NCI-H748 treated with DMSO at 0.1 percent for 48 hours (cell line): ENCODE measurements at places on chromosomes 5 and 9.

- no peak for DNase-seq
These were observed 387.4 kb downstream of the ACTL7B start for GRCh38 chr9:108468364-108468763.

DNA sequence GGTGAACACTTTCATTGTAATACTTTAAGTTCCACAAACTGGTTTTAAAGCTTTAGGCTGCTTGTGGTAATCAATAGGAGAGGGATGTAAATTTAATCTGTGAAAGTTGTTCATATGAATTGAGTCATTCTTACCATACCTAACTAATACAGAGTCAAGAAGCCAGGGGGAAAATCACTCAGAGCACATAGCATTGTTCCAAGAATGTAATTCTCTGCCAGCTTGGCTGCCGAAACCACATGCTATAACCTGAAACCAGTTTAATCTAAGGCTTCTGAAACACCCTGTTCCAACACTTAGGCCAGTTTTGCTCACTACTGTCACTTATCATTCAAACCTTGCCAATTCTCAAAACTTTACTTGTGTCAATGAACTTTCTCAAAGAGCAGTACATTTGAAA is 528.8 kb upstream of the GRAMD2B start:
- no peak for DNase-seq

DNA sequence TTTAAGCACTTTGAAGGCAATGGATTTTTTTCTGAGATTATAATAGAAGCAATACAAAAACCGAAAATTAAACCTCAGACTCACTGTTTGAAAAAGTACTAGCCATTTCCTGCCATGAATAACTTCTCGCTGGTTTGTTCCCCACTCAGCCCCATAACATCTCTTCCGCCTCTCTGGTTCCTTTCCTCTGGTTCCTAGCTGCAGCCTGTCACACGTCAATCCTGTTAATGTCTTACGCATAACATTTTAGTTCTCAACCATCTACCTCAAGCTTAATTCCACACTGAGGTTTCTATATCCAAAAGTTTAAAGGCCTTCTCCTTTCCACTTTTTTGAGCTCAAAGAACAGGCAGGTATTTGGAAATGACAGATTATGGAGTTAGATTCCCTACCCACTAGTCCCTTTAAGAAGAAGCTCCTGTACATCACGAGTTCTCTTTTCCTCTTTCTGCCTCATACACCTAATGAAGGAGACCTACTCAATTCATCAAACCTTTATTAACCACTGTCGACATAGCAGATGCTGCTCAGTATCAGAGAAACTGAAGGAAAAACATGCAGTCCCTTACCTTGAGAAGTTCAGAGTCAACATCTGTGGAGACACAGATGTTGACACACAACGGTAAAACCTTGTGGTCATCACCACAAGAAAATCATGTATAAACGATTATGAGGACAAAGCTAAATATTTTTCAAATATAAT is 243.0 kb upstream of the PTGER4 start:
- no peak for DNase-seq

- no peak for DNase-seq
These were observed 72.3 kb downstream of the WNK2 start for GRCh38 chr9:93255994-93256877.

DNA sequence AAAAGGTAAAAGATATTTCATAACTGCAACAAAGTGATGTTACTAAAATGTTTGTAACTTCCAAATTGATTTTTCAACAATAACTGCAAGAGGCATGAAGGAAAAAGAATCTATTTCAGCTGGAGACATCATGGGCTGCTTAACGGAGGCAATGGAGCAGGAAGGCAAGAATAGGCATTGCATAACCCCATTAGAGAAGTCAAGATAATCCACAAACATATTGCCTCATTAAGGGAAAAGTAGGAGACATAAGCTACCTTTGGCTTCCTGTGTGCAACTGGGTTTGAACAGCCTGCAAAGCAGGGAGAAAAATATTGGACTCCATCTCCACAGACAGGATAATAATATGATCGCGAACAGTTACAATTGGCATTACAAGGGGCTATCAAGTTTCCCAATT is 46.7 kb downstream of the SLCO4C1 start:
- no peak for DNase-seq

- DNase-seq: no peak
These were observed 382.8 kb upstream of the WWC1 start for GRCh38 chr5:167908606-167909005.

DNA sequence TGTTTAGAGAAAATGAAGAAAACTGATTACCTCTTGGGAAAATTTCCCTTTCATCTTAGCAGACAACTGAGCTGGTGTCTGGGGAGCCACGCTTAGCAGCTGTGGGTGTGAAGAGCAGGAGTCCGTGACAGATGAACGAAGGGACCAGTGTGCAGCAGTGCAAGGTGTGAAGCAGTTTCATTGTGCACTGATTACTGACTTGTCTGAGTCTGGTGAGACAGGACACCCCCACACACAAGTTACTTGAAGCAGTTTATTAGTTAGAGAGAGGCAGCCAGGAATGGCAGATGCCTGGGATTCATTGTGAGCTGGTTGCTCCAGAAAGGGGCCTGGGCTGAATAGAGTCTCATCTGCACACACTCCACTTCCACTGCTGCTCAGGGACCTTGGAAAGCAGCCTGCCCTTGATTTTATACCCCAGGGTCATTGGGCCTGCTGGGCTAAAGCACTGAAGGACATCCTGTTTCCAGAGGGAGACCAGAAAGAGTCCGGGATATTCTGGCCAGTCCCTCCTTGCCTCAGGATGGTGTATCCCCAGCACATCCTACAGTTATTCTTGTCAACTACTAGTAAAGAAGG is 47.4 kb downstream of the FBXL7 start:
- no peak for DNase-seq

GRCh38 chr9:131799177-131799823 is 59.4 kb upstream of the RAPGEF1 start:
- no peak for DNase-seq

- DNase-seq: no peak
These were observed 180.0 kb downstream of the CDH12 start for GRCh38 chr5:22673131-22673530.

DNA sequence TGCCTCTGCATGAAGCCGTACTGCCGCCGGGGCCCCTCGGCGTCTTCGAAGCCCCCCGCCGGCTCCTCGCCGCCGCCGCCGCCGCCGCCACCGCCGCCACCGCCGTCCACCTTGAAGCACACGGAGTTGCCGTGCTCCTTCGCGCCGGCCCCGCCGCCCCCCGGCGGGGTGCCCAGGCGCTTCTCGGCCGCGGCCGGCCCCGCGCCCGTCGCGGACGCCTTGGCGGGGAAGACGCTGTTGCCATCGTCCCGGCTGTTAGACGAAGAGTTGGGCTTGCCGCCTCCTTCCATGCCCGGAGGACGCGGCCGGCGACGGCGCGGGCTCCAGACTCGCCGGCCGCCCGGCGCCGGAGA is 400 bp downstream of the HCN1 start:
- DNase-seq: peak; percentile 66

GRCh38 chr5:23820765-23821471 is 313.5 kb downstream of the PRDM9 start:
- peak; percentile 74 for DNase-seq

GRCh38 chr9:84447305-84447704 is 106.7 kb upstream of the SLC28A3 start:
- no peak for DNase-seq

DNA sequence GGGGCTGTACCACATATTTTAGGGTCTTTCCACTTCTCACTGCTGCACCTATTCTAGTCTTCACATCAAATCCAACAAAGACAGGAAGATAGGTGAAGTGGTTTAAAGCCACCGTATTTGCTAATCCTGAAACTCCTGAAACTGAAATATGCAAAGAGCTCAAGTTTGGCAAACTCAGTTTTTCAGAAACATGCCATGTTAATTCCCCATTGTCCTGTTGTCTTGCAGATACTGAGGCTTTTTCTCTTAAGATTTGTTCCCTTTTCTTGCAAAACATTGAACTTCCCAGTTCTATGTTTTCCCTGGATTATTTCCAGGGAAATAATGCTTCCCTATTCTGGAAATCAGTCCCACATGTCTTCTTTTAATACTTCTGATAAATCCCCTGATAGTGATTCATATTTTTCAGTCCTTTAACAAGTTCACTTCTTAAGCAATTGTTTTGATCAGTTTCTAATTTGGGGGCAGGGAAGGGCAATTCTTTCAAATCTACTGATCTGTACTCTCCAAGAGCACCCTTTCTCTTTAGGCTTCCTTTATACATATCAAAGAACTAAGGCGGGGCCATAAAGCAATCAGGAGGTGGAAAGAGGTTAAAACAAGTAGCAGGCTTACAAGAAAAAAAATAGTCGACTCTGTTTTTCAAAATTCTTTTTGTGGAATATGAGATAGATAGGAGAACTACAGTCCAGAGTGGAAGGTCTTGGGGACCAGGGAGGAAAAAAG is 648.5 kb downstream of the BNC2 start:
- DNase-seq: no peak

- no peak for DNase-seq
These were observed 60.4 kb upstream of the COL15A1 start for GRCh38 chr9:98883276-98883675.

- DNase-seq: no peak
These were observed 293.2 kb downstream of the ARHGAP26 start for GRCh38 chr5:143063175-143063970.

- DNase-seq: peak; percentile 27
These were observed 75.4 kb upstream of the S1PR3 start for GRCh38 chr9:88915916-88916315.

- DNase-seq: no peak
These were observed 140.4 kb downstream of the AUH start for GRCh38 chr9:91221332-91221731.

DNA sequence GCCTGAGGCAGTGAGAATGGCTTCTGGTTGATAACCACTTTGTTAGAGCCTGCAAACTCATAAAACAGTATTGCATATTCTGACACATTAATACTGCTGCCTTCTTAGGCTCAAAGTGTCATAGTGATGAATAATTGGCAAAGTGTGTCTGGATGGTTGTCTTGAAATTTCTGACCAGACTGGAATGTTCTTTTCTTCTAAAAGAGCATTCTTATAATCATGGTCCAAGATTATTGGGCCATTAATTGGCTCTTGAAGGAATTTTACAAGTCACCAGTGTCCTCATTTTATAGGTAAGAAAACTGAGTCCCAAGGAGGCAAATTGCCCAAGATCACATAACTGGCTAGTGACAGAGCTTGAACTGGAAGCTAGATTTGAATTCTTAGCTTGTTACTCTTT is 111.7 kb downstream of the PCSK1 start:
- DNase-seq: no peak

GRCh38 chr9:91004992-91005391 is 203.4 kb downstream of the SYK start:
- no peak for DNase-seq

GRCh38 chr5:29795096-29795652 is 1398.3 kb upstream of the CDH6 start:
- no peak for DNase-seq

DNA sequence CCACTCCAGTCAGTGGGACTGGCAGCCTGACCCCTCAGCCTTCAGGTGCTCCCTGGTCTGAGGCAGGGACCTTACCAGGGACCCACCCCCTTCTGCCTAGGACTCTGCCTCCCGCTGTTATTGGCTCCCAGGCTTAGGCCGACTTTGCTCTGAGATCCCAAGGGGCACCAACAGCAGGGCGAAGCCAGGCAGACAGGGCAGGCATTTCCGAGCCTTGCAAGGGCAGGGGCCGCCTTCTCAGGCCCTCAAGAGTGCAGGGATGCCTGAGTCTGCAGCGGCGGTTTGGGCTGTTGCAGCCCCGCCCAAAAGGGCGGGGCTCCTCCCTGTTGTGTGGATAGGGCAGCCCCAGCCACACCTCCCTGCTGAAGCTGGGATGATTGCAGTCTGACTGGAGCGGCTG is 644.6 kb downstream of the PRR16 start:
- DNase-seq: no peak

DNA sequence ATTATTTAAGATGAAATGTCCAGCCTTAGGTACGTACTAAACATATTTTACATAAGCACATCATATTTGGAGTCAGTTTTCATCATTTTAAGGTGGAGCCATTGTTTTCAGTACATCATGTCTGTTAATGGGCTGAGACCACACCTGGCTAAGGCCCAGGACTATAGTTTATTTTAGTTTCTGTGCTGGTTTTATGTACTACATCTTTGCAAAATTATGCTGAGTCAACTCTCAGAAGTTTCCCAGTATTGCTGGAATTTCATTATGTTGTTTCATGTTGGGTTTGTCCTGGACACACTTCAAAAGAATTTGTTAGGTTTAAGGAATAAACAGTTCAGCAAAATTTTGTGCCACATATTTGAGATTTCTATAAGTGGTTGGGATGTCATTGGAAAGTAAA is 171.2 kb downstream of the CCDC171 start:
- DNase-seq: no peak

DNA sequence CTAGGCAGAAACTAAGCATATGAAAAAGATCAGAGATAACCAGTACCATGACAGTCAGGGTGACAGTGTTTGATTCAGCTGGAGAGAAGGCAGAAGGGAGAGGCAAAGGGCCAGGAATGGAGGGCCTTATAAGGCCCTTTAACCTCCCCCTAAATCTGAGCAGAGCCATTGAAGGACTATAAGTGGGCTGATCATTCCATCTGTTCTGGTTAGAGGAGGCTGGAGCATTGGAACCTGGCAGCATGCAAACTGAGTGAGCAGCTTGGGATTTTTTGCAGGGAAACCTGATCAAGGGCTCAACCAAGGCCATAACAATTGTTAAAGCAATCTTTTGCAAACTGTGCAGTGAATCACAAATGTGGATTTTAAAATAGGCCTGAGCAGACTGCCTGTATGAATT is 174.5 kb upstream of the DAP start:
- DNase-seq: peak; percentile 77

GRCh38 chr5:63820577-63820976 is 141.7 kb downstream of the HTR1A start:
- peak; percentile 88 for DNase-seq

DNA sequence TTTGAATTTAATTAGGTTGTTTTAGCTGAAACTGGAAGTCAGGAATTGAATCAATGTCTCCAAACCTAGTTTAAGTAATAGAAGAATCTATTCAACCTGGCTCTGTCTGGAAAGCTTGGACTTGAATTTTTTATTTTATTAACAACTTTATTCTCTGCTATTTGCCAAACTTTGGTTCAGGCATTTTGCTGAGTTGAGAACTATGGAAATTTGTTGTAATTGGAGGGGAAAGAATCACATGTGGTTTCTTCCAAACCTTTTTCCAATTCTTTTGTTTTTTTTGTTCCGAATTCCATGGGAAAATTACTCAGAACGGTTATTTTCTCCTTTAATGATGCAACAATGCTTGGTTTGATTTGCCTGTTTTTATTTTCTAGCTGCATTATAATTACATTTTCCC is 98.2 kb upstream of the RPS23 start:
- no peak for DNase-seq

GRCh38 chr5:141558150-141558549 is 60.6 kb downstream of the DIAPH1 start:
- no peak for DNase-seq

DNA sequence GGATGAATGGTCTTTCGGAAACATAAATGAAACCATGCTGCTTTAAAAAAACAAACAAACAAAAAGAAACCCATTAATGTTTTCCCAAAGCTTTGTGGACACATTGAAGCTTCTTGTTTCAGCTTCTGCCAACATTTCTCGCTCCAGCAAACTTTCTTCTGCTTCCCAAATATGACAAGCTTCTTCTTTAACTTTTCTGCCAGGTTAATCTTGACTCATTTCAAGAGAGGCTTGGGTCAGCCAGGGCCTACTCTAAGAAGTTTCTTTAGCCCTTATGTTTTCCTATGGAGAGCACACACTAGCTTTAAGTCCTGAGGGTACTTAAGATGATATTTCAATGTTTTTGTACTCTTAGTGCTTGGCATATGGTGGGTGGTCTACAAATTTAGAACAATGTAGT is 6.1 kb downstream of the ANXA1 start:
- DNase-seq: no peak
